ENCODE measurements at places on chromosomes 6 and 20.

- ATAC-seq = no peak
These were observed 26.2 kb upstream of the MLIP start for GRCh38 chr6:54085047-54085446.

DNA sequence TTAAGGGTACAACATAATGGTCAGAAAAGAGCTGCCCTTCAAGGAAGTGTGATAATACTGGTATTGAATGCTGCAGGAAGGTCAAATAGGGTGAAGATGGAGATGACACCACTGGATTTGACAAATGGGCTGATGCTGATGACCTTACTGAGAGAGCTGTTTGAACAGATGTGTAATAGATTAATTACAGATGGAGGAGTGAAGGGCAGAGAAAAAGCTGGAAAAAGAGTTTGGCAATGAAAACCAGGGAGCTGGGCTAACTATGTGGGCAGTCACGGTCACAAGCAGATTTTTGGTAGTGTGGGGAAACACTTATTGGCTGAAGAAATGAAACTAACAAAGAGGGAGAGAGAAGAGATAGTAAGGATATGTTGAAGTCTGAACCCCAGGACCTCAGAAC is 83.6 kb upstream of the ENPP5 start:
- no peak for ATAC-seq

- no peak for ATAC-seq
These were observed 106.4 kb downstream of the JARID2 start for GRCh38 chr6:15352220-15352619.

GRCh38 chr6:16240589-16241320 is 2.4 kb downstream of the GMPR start:
- ATAC-seq = no peak

DNA sequence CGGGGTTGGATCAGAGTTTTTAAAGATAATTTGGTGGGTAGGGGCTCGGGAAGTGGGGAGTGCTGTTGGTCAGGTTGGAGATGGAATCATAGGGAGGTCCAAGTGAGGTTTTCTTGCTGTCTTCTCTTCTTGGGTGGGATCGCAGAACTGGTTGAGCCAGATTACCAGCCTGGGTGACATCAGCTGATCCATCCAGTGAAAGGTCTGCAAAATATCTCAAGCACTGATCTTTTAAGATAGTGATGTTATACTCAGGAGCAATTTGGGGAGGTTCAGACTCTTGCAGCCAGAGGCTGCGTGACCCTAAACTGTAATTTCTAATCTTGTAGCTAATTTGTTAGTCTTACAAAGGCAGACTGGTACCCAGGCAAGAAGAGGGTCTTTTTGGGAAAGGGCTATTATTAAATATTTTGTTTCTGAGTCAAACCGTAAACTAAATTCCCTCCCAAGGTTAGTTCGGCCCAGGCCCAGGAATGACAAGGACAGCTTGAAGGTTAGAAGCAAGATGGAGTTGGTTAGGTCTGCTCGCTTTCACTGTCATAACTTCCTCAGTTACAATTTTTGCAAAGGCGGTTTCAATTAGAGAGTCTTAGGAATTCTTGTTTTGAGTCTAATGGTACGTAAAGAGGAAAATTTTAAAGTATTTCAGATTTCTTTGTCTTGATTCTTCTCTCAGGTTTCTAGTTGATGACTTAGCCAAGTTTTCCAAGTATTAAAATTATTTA is 53.1 kb downstream of the SCAF8 start:
- ATAC-seq = no peak
